ENCODE measurements at places on chromosomes 11 and 22.

- no peak for DNase-seq
Measured at GRCh38 chr11:73907191-73907590, 30.4 kb downstream of the PAAF1 start.

DNA sequence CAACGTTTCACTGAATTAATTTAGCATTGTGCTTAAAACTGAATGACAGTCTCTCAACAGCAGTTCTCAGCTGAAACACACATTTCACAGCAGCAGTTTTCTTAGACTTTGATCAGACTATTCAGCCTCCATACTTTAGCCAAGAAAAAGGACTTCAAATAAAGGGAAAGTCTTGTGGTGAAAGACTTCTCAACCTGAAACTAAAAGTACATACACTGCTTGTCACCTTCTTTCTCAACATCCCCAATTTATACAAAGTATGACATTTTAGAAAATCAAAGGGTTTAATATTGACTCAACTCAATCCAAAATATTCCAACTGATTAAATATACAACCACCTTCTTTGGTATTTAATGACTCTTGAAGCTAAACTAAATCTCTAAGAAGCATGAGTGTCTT, 419.0 kb downstream of the LRRC4C start:
- DNase-seq = no peak

- no peak for DNase-seq
Measured at GRCh38 chr22:48745842-48746788, 1081.6 kb downstream of the BRD1 start.

DNA sequence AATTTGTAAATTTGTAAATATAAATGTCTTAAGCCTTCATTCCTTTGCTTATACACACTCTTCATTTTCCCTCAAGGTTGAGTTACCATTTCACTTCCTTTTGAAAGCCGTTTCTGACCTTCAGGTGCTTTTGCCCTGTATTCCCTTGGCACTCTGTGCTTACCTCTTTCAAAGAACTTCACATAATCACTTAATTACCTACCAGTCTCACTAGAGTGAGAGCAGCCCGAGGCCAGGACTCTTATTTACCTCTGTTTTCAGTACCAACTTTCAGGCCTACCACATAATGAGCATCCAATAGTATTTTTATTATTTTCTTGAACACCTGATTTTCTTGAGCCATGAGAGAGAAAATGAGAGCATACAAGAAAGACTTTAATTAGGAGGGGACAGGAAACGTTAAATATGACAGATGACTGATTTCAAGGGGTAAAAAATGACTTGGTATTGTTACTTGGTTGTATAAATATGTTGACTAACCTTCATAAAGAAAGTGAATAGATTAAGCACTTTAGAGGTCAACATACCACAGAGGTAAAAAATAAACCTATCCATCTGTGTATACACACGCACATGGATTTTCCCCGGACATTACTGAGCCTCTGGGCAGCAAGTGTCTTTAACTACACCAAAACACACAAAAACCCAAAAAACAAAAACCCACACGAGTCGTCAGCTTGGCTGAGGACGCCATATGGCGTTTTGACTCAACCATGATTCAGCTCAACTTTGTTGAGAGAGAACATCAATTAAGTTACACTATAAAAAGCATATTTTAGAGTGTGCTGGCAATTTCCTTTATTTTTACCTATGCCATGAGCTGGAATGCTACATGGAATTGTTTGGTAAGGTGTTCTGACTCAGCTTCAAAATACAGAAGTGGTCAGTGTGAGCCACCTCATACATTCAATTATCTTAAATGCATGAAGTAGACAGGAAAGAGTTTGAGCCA, 7.6 kb downstream of the ATXN10 start:
- no peak for DNase-seq

DNA sequence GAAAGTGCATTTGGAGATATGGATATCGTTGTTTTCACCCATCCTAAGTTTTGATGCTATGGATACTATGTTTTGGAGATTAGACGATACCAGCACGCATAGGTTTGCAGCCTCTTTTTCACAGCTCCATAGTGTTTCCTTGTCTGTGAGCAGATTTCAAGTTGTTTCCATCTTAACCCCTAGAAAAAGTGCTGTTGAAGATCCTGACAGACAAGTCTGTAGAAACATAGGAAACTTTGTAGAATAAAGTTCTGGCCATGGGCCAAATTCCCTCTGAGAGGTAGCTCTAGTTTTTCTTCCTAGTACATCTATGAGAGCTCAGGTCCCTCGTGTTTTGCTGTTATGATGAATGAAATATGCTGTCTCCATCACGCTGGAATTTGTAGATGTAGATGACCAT, 32.4 kb downstream of the ST3GAL4 start:
- DNase-seq = no peak

- no peak for DNase-seq
Measured at GRCh38 chr11:59918480-59918879, 19.8 kb upstream of the OOSP1 start.

GRCh38 chr11:78039919-78040671, 17.0 kb upstream of the KCTD14 start:
- no peak for DNase-seq

DNA sequence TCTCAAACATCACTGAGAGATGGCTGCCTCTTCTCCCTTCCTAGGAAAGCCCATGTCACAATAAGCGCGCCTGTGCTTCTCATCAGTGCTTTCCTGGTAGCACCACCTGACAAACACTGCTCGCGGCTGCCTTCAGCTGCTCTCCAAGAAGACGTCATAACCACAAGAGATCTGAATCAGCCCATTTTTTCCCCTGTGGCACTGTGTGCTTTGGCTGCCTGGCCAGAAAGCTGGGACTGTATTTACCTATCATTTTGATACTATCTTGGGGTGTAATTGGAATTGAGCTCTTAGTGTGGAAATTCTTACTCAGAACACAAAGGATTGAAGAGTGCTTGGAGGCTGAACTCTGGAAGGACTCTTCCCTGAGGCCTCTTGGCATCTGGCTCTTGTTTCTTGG, 50.3 kb upstream of the EHF start:
- no peak for DNase-seq

DNA sequence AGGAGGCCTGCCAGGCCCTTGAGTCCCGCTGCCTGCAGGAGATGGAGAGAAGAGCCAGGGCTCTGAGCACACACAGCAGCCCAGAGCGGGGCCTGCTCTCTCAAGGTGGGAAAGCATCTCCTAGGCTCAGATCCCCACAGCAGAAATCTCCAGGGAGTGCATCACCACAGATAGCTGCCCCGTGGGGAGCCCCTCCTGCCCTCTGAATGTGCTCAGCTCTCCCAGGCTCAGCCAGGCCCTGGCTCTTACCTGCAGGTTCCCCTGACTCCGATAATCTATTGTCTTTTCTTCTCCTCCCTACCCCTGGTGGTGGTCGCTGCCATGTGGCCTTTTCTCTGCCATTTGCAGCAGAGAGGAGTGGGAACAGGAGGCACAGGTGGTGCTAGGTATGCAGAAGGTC, 49.9 kb downstream of the BTG4 start:
- no peak for DNase-seq

DNA sequence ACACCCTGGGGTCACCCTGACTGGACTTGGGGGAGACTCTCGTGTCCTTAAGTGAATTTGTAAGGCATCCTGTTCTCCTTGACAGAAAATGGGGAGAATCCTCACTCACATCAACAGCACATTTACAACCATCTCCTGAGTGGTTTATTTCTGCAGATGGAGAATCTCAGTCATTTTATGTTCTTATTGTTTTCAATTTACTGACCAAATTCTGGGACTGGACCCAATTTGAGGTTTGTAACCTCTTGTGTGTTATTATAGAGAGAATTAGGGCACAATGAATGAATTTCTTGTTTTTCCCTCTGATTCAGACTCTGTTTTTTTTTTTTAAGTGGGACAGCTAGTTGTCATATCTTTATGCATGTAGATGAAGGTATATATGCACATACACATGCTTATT, 104.9 kb downstream of the ADAMTS15 start:
- DNase-seq = no peak

- no peak for DNase-seq
Measured at GRCh38 chr22:40498420-40499208, 128.2 kb downstream of the SGSM3 start.

- no peak for DNase-seq
Measured at GRCh38 chr11:22459048-22459447, 120.9 kb downstream of the SLC17A6 start.

DNA sequence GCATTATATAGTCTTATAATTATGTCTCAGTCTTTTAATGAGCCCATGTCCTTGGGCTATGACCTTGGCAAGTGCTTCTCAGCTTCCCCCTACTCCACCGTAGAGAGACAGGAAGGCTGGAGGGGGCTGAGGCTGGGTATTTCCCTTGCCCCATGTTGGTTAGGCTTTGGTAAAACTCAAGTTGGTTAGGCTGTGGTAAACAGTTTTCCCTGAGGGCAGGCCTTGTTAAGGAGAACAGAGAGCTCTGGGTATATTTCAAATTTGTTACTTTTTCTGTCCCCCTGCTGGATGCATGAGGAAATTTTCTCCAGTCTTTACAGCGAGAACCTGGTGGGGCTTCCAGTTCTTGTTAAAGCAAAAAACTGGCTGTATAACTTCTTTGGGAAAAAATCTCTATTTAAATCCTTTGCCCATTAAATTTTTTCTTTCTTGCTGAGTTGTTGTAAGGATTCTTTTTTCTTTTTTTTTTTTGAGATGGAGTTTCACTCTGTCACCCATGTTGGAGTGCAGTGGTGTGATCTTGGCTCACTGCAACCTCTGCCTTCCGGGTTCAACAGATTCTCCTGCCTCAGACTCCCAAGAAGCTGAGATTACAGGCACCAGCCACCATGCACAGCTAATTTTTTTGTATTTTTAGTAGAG, 12.2 kb upstream of the DCHS1 start:
- DNase-seq = no peak
